ENCODE measurements at places on chromosomes 16 and 17. TPM values are rescaled to one million over a fixed set of nuclear protein-coding genes. Genes with fewer than 3 reads are reported as not detected.

Gene NLRC3
- polyA plus RNA-seq = 0.57 TPM

Gene MYH2
- polyA plus RNA-seq = 0.04 TPM

Gene MBTD1
- 59.7 TPM for polyA plus RNA-seq

Gene MRPL10
- 33.8 TPM for polyA plus RNA-seq

Gene JUP
- polyA plus RNA-seq = 46.1 TPM

Data from neural cell (in vitro differentiated cells).